Substantia nigra (tissue), 51 donors: ENCODE measurements at places on chromosomes 3 and 15.

DNA sequence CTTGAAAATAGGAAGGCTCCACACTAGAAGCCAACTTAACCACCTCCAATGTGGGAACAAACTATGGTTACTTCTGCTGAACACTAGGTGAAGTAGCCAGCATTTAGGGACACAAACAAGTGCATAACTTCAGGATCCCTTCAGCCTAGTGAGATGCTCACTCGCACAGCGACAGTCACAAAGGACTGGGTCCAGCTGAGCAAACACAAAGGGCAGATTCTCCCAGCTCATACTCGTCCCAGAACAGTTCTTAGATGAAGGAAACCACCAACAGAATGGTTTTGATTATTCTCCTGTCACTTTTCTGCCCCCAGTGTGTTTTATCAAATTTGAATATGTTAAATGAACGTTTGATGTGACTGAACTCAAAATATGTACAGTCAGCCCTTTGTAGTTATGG lies 201.6 kb downstream of the KCNAB1 start:
- DNase-seq, result peak; percentile 36

DNA sequence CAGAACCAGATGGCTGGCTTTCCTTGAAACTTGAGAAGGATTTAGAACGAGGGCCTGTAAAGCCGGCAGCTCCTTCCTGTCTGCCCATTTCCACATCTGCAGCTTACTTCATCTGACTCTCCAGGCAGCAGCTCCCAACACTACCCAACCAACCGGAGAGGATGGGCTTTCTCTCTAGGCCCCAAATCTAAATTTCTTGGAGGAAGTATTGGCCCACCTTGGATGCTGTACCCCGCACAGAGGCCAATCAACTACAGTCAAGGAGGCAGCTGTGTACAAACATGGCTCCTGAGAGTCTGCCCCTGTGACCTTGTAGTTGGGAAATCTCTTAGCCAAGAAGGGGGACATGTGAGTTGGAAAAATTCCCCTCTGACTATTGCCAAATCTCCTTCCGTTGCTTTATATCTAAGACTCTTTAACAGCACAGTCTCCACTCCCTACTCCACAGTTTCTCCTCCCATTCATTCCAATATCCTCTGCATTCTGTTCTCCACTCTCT lies 8.0 kb upstream of the ACAP2 start:
- no peak for DNase-seq

DNA sequence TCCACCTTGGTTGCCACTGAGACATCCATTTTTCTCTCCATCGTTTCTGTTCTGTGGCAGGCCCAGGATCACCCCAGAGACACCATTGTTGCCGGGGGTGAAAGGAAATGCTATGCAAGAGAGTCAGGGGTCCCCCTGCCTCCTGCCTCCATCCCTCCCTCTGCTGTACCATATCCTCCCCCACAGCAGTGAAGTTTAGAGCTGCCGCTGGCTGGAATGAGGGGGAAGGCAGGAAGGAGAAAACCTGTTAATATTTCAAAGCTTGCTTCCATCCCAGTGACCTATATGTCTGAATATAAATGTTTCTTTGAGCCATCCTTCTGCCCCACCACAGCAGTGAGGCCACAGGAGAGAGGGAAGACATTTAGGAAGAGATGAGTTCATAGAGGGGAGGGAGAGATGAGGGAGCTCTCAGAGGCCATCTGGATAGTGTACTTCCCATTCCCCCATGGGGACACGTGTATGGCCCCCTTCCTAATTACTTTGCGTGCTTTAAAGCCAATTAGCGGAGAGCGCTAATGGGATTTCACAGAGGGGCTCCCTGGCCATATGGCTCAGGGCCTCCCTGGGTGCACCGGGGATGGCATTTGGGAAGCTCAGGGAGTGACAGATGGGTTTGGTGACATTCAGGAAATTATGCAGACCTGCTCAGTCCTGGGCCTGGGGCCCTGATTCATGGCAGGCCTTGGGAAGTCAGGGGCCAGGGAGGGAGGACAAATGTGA lies 40.4 kb upstream of the CHRNB4 start:
- no peak for DNase-seq

GRCh38 chr15:41934843-41935242 lies 37.5 kb downstream of the EHD4 start:
- no peak for DNase-seq

DNA sequence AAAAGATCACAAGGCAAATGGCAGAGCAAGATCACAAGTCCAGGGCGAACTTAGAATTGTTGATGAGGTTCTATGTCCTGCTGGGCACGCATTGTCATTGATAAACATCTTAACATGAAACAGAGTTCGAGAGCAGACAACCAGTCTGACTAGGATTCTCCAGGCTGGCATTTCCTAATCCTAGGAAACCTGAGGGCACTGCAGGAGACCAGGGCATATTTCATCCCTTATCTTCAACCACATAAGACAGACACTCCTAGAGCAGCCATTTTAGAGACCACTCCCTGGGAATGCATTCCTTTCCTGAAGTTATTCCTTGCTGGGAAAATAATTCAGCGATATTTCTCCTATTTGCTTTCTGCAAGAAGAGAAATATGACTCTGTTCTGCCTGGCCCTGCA lies 1199.9 kb downstream of the SI start:
- DNase-seq, result no peak

GRCh38 chr3:102026656-102027055 lies 177.3 kb downstream of the NFKBIZ start:
- no peak for DNase-seq

- no peak for DNase-seq
Measured at GRCh38 chr3:50230794-50231125, 5.2 kb upstream of the GNAI2 start.

DNA sequence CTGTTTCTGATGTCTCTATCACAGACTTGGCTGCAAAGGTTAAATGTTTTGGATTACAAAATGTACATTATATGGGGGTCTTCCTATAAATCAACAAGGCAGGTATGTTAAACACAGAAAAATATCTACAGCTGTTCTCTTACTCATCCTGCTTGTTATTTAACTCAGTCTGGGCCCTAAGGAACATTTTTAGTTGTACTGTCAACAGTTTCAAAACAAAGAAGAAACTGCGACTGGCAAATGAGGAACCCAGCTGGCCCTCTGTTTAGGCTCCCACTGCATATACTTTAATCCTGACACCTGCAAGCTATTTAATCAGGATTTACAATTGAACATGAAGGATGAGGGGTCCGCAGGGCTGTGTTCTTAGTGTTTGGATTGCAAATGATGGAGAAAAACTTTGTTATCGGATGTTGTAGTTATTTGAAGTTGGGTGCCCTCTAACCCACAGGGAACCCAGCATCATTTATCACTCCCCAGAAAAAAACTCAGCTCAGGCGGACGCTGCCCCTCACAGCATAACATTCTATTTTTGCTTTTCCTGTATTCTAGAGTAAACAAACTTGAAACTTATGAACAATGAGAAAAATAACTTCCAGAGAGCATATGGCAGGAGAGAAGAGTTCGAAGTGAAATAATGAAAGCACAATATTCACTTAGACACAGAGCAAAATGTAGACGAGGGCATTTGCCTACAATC lies 91.2 kb downstream of the POLR2M start:
- no peak for DNase-seq

DNA sequence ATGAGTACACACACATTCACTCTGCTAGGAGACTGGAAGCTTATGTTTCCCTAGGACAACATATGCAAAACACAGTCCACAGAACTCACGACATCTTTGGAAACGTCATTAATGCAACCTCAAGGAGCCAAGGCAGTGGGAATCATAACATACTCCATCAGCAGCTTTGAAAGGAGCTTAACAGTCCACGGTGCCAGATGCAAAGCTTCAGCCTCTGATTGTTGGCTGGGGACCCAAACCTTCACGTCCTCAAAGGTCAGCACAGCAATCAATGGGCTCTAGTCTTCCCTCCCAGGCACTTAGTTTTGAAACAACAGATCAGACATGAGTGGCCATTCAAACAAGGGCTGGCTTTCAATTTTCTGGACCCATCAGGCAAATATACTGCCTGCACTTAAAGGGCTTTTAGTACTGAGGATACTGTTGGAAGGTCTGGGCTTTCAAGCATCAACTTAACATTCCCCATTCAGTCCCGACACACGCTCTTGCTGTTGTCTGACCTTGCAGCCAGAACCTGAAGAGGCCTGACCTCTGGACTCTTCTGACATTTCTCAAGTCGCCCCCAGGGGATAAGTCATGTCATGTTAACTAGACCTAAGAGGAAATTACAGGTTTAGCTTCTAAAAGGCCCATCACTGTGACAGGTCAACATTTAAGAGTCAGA lies 223.0 kb downstream of the PDZRN3 start:
- no peak for DNase-seq

GRCh38 chr15:99142562-99142961 lies 37.7 kb downstream of the SYNM start:
- no peak for DNase-seq

DNA sequence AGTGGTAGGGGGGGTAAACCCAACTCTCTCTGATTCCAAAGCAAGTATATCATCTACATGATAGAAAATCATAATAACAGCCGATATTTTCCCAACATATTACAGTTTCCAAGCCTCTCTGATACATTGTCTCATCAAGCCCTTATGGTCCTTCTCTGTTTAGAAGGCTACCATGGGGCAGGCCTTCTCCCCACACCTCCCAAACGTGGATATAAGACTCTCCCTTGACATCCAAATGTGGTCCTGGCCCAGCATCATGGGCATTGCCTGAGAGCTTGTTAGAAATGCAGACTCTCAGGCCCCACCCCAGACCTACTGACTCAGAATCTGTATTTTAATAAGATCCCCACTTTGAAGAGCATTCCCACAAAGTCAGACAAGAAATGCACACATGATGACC lies 17.7 kb upstream of the CCR9 start:
- no peak for DNase-seq

- no peak for DNase-seq
Measured at GRCh38 chr15:98900356-98900755, 107.2 kb downstream of the PGPEP1L start.

- DNase-seq, result no peak
Measured at GRCh38 chr3:178551916-178552321, 15.7 kb downstream of the KCNMB2 start.

- no peak for DNase-seq
Measured at GRCh38 chr3:59865351-59865750, 815.5 kb upstream of the CFAP20DC start.

- DNase-seq, result no peak
Measured at GRCh38 chr3:142929109-142929508, 34.4 kb downstream of the PAQR9 start.

DNA sequence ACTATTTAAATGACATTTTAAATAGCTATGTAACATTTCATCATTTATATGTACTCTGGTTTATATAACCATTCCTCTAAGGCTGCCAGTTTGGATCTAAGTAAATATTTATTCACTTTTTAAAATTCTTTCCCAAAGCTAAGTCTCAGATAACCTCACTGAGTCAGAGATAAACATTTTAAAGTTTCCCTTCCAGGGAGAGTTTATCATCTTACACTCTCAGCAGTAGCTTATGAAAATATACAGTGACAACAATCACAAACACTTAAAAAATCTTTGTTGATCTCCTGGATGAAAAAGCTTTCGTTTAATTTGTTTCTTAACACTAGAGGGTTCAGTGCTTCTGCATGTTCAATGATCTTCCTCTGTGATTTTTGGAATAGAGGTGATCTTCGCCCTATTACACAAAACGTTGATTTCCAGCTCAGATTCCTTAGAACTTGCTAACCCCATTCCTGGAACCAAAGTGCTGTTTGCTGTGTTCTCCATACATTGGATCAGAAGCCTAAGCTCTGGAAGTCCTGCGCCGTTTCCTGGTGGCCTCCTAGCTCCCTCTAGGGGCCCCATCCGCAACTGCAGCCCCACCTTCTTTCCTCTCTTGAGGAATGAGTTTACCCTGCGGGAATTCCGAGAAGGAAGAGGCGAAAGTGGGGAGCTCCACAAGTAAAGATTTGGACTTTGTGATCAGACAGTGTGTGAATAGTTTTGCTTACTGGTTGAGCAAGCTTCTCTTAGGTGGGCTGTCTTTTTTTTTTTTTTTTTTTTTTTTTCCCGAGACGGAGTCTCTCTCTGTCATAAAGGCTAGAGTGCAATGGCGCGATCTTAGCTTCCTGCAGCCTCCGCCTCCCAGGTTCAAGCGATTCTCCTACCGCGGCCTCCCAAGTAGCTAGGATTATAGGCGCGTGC lies 29.3 kb upstream of the SACM1L start:
- DNase-seq, result peak; percentile 33

DNA sequence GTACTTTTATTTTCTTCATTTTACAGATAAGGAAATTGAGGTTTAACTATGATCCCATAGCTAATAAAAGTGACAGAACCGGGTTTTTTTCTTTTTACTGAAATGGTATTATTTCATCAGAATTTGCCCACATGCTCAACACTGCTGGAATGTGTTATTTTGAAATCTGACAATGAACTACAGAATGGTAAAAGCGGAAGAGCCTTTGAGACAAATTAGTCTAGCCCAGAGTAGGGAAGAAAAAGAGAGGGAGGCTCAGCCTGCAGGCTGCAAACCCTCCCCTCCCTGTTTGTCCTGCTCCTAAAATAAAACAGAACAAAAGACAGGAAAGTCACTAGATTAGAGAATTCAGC lies 100.3 kb upstream of the LIPC start:
- DNase-seq, result no peak

GRCh38 chr3:98003306-98003969 lies 31.2 kb upstream of the RIOX2 start:
- no peak for DNase-seq

DNA sequence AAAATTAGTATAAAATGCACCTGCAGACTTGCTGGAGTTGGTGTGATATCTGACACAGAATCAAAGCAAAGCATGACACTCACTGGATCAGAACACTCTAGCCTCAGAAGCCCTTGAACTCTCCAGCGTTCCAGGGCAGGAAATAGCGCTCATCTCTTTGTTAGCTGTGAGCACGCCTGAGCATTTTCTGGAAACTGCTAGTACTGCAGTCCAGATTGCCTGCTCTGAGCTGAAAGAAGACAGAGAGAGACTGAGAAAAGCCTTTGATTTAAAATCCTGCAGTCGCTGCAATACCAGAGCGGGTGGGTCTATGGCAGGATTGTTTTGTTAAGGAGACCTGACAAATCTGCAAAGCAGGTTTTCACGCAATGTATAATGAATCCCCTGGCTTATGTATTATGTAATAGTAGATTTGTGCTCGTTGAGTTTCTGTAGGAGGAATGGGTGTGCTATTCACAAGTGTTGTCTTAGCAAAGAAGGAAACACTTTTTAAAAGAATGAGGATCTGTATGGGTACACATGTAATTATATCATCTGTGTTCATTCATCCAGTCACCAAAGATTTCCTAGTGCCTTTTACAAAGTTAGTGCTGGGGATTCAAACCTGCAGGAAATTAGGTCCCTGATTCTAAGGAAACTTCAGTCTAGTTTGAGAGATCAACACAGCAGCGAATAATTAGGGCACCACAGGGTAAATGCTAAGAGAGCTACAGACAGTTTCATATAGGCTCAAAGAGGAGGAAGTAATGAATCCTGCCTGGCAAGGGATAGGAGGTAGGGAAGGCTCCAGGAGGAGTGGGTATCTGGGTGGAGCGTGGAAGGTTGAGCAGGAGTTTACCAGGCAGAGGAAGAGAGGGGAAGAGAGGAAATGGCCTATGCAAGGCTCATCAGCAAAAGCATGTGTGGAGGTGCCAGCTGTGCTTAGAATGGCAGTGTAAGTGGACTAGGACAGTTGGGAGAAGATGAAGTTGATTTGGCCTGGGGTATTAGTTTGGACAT lies 26.1 kb upstream of the MGLL start:
- DNase-seq, result peak; percentile 39
